ENCODE measurements at places on chromosomes 4 and X. TPM values are rescaled to one million over a fixed set of nuclear protein-coding genes. Genes with fewer than 3 reads are reported as not detected.

DNA sequence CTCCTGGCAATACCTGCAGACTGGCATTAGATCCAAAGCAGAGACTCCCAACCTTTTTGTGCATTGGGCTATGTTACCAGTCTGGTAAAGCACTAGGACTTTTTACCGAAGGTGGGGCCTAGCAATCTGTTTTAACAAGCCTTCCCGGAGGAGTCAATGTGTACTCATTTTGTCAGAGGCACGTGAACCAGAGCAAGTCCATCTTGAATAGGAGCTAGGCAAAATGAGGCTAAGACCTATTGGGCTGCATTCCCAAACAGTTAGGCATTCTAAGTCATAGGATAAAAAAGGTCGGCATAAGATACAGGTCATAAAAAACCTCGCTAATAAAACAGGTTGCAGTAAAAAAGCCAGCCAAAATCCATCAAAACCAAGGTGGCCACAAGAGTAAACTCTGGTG lies 22.3 kb downstream of the ADGRA3 start:
- no peak for DNase-seq

GRCh38 chrX:45719751-45720501 lies 519.2 kb upstream of the DIPK2B start:
- DNase-seq, result no peak

GRCh38 chr4:184573701-184574100 lies 75.5 kb downstream of the CASP3 start:
- DNase-seq, result no peak

- no peak for DNase-seq
These were observed 58.2 kb downstream of the WDR17 start for GRCh38 chr4:176123710-176124407.

- no peak for DNase-seq
These were observed 23.2 kb downstream of the CXorf58 start for GRCh38 chrX:23930894-23931604.

The DNAAF6 gene
- total RNA-seq, result not detected

DNA sequence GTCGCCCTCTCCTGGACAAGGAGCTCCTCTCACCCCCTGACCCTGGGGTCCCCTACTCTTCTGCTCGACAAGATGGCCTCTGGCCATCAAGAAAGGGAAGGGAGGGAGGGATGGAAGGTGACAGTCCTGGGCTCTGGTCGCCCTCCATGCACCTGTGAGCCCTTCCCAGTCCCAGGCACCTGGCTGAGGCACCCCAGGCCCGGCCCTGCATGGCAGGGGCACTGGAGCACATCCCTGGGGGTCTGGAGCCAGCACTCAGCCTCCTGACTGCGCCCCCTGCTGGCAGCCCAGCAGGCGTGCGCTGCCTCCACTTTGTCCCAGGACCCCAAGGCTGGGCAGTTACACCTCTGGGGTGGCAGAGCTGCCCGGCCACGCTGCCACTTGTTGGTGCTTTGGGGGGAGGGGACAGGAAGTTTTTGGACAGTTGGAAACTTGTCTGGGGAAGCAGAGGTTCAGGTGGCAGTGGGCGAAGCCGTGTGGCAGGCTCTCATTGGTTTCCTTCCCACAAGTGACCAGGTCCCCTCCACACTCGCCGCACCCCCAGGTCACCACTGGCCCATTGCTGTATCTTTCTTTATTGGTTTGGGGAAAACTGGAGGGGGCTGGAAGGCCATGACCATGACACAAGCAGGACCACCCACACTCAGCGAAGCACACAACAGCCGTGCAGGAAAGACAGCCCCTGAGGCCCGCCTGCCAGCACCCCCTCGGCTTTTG lies 4.3 kb downstream of the PNCK start:
- peak; percentile 41 for DNase-seq

DNA sequence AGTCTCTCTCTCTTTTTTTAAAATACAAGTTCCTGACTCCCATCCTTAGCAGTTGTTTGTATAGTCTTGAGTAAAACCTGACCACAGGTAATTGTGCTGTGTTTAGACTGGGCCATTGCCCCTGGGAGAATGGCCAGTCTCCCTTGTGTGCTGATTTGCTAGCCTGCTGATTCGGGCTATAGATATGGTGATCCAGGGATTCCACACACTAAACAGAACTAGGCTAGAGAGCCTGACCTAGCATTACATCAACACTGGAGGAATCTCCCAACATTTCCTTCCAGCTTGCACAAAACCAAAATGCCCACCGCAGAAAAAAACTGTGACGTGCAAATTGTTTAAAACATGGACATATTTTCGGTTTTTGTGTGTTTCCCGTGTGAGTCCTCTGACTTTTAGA lies 5.1 kb downstream of the UPRT start:
- DNase-seq, result no peak

DNA sequence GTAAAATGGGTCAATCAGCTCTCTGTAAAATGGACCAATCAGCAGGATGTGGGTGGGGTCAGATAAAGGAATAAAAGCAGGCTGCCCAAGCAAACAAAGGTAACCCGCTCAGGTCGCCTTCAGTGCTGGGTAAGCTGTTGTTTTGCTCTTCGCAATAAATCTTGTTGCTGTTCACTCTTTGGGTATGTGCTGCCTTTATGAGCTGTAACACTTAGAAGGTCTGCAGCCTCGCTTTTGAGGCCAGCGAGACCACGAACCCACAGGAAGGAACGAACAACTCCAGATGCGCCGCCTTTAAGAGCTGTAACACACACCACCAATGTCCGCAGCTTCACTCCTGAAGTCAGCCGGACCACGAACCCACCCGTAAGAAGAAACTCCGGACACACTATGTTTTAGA lies 11.5 kb upstream of the CAMK2D start:
- DNase-seq, result no peak

- no peak for DNase-seq
These were observed 143.2 kb downstream of the SH3KBP1 start for GRCh38 chrX:19744231-19744630.

DNA sequence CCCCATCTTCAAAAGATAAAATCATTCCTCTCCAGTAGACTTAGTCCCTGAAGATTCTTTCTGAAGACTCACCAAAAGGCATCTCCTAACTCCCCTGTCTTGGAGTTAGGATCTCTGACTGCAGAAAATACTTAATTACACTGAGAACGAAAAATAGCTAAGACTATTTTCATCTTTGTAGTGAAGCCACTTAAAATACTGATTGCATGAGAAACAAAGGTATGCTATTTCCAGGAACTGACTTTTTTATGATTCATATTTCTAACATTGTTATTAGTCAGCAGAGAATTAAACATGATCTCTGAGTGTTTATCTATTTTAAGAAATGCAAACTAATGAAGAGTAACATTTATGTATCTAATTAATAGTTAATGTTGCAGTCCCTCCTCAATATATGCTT lies 71.8 kb upstream of the NR3C2 start:
- DNase-seq, result no peak

The WDR45 gene
- total RNA-seq, result 51.1 TPM

GRCh38 chr4:95507147-95507546 lies 41.6 kb downstream of the UNC5C start:
- no peak for DNase-seq

The TKTL2 gene
- total RNA-seq, result not detected

The KIAA1210 gene
- not detected for total RNA-seq

DNA sequence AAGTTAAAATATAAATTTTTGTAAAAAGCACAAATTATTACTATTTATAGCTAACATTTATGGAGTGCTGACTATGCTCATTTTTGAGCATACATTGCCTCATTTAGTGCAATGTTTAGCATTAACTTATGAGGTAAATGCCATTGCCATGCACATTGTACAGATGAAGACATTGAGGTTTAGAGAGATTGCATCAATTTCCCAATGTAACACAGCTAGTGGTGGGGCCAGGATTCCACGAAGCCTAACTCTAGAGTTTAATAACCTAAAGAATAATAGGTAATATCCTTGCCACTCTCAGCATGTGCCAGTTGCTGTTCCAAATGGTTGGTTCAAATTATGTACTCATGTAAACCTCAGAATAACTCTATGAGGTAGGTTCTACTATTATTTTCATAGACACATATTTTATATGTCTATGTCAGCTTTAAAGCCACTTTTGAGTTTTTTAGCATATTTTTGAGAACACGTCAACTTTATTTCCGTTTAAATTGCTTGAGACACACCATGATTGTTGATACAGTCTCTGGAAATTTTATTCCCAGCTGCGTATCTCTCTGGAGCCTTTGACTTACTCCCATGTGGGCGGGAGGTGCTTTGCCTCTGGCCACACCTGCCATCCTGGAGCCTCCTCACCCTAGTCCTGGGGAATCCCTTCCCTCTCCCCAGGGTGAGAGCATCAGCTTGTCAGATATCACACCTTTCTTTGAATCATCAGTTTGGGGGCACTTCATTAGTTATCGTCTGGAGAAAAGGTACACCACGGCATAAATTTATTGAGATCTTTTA lies 10.8 kb upstream of the ADH1A start:
- no peak for DNase-seq

DNA sequence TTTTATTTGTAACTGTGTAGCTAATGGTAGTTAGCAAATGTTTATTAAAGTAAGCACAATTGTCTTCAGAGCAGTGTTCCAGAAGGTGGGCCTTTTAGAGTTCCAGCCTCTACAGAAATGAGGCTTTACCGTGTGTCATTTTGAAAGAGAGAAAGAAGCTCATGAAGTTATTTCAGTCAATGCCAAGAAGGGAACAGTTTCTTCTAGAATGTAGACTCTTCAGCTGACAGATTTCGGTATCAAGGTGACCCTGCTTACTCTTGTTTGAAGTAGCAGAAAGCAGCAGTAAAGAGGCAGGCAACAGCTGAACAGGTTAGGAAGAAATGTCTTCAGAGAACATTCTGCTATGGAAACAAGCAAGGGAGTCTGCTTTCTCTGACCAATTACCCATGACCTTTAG lies 93.6 kb downstream of the TASL start:
- DNase-seq, result no peak

GRCh38 chr4:75904076-75904475 lies 1.8 kb upstream of the PPEF2 start:
- no peak for DNase-seq

DNA sequence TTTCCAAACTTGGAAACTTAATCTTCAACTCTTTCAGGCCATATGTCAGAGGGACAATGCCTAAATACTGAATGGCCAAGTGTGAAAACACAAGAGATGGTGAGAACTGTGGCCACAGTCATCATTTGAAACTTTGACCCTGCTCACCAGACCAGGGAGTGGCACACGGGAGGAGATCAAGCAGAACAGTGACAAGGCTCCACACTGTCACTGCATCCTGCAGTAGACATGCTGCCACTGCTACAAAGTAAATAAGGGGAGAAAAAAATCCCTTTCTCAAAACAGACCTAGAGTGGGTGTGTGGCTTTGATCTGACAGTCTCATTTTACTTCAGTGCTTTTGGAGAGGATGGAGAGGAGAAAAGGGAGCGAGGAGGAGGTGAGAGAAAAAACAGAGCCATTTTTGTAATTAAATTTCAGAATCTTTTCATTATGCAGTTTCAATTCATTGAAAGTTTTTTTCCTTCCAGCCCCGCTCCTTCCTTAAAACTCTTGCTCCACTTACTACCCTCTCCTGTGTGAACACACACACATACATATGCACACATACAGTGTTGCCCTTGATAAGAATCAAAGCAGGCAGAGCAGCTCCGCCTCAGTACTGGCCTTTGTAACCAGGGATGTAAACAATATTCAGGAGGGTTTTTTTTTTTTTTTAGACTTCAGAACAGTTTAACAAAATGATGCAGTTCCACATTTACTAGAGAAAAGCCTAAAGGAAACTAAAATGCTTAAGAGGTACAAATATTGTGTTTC lies 34.4 kb downstream of the NEXMIF start:
- DNase-seq, result no peak

- DNase-seq, result no peak
These were observed 165.7 kb downstream of the RAPGEF2 start for GRCh38 chr4:159268607-159269006.

DNA sequence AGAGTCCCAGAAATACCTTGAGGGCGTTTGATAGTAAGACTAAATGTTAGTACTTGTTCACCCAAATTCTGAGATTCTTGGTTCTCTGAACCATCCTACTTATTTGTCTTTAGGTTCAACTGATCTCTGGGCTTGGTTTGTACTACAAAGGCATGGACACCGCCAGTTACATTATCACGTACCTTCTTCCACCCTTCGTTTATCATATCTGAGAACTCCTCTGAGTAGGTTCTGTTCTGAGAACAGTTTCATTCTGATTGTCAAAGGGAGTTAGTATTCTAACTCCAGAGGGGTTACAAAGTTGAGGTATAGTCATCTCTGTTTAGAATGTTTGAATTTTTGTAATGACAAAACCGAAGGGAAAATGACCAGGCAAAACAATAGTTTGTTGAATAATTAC lies 19.3 kb downstream of the ZFX start:
- no peak for DNase-seq

GRCh38 chrX:153968255-153968654 lies 3.4 kb downstream of the HCFC1 start:
- no peak for DNase-seq

The MSN gene
- total RNA-seq, result 632 TPM

- no peak for DNase-seq
These were observed 907.6 kb downstream of the FSTL5 start for GRCh38 chr4:161256172-161256571.

DNA sequence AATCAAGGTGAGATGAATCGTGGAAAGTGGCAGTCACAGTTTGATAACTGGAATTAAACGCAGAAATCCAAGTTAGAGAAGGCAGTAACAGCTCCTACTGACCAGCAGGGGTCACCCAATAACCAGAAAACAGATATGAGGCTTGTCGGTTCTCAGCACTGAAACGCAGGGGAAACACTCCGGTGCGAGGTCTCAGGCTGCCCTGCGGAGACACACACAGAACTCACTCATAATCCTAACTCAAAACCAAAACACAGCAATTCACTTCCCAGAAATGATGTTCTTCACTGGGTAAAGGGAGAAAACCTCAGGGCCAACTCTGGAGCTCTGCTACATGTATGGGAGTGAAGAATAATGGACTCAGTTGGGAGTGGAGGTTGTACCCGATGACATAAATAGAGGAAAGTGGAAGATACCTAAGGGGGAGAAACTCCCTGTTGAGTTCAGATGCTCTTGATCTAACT lies 384.4 kb downstream of the RAPGEF2 start:
- peak; percentile 21 for DNase-seq

DNA sequence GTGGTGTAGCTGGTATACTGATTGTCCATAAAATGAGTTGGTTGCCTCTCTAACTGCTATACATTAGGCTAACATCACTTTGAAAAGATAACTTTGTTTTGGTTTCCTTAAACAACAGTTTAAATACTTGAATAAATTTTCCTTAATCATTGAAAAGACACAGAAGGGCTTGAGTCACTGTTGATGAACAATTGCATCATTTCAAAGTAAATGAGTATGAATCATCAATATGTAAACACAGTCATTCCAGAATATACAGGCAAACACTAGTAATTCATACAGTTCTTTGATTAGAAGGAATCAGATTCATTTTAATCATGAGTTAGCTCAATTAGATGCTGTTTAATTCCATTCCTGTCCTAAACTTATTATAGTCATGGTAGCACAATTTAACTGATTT lies 160.6 kb downstream of the AFF2 start:
- no peak for DNase-seq

DNA sequence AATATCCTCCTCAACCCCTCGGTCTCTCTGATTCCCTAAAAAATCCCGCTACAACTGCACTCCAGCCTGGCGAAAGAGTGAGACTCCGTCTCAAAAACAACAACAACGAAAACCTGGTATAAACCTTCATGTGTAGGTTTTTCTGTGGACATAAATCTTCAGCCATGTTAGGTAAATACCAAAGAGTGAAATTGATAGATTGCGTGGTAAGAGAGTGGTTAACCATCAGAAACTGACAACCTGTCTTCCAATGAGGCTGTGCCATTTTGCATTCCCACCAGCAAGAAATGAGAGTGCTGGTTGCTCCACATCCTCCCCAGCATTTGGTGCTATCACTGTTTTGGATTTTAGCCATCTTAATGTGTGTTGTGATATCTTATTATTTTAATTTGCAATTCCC lies 10.9 kb downstream of the TBC1D19 start:
- DNase-seq, result no peak

The TLL1 gene
- total RNA-seq, result not detected

Measured in activated CD4-positive, alpha-beta memory T cell treated with anti-CD3 and anti-CD28 coated beads, Interleukin-2, amount 10 ng/mL, durations not matched to agents 7 days and 5 days (primary cell).